ENCODE measurements at places on chromosomes 12 and 14.

DNA sequence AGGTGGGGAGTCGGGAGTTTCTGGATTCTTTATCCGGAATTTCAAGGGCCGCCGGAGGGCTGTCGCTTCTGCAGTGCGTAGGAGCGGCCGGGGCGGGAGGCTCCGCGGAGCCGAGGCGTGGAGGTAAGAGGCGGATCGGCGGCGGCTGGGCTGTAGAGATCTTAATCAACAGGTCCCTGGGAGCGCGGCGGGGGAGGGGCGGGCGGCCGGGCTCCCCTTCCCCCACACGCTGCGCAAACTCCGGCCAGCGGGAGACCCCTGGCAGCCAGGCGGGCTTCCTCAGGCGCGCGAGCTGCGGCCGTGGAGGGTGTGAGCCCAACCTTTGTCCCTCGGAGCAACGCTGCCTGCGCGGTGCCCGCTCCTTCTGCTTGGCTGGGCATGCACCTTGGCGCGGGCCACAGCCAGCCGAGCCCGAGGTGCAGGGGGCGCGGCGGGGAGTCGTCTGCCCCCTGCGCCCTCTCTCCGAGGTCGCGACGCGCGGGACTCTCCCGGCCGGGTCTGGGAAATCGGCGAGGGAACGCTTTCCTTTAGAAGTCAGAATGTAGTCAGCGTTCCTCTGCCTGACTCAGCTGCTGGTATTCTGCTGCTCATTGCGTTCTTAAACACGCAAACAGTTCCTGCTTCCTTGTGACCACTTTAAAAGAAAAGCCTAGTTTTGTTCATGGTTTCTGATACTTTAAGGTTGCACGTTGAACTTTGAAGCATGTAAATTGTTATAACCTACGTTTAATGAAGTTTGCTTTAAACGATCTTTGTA is at the start of gene PALS1:
TSS of gene PALS1 (plus strand) at position 25 of the 757 bp plus-strand sequence. CDS start 37,736 bp downstream, outside the sequence.
- peak; percentile 46 for DNase-seq

- no peak for DNase-seq
Measured at GRCh38 chr12:55043542-55043941, 23.8 kb downstream of the NEUROD4 start.

GRCh38 chr14:99601361-99601831 is 2.6 kb downstream of the CCDC85C start:
- DNase-seq, result no peak

GRCh38 chr14:63735720-63736119 is 7.9 kb upstream of the SGPP1 start:
- DNase-seq, result no peak

GRCh38 chr12:19203013-19203412 is 73.5 kb downstream of the PLEKHA5 start:
- DNase-seq, result no peak

- DNase-seq, result peak; percentile 74
Measured at GRCh38 chr12:122951979-122952892, 14.0 kb downstream of the ABCB9 start.

DNA sequence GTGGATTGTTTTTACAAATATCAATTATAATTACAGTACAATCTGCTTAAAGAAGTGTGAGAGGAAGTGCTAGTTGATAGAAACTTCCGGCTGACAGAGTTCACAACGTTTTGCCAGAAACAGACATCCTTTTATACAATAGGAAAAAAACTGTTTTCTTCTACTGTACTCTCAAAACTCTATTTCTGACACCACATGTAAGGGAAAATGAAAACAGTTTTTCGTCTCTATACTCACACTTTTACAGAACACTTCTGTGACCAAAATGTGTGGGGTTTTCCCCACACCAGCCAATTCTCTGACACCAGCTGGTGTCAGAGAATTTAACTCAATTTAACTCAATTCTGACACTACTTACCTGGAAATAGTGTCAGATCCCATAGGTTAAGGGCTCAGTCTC is 24.2 kb upstream of the HIF1A start:
- DNase-seq, result no peak

Measured in Kasumi-1 (cell line).